ENCODE measurements at places on chromosomes 5 and 9.

GRCh38 chr5:150279330-150280020 lies 10.1 kb downstream of the CAMK2A start:
- no peak for DNase-seq

GRCh38 chr5:180353048-180353979 lies at the start of gene GFPT2:
TSS of gene GFPT2 (minus strand) at chr5:180353336. CDS start at chr5:180353217, 119 bp downstream.
- no peak for DNase-seq

- DNase-seq, result peak; percentile 70
Measured at GRCh38 chr9:121321016-121321503, 49.0 kb downstream of the STOM start.

- no peak for DNase-seq
Measured at GRCh38 chr5:12013351-12013750, 109.1 kb upstream of the CTNND2 start.

DNA sequence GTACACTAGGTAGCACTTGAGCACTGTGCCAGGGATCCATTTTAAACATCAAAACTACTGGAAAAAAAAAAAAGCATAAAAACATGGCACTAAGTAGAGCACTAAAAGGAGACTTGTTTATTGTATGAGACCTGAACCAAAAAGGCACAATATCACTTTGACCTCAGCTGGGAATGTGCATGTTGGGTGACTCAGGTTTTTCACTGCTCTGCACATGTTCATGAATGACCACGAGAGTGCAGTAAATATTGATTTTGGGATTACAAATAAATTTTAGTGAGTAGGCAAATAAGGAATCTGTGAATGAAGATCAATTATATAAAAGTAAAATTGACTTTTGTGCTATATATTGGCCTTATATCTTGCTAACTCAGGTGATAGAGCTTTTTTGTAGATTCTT lies 11.8 kb downstream of the RMI1 start:
- DNase-seq, result no peak

DNA sequence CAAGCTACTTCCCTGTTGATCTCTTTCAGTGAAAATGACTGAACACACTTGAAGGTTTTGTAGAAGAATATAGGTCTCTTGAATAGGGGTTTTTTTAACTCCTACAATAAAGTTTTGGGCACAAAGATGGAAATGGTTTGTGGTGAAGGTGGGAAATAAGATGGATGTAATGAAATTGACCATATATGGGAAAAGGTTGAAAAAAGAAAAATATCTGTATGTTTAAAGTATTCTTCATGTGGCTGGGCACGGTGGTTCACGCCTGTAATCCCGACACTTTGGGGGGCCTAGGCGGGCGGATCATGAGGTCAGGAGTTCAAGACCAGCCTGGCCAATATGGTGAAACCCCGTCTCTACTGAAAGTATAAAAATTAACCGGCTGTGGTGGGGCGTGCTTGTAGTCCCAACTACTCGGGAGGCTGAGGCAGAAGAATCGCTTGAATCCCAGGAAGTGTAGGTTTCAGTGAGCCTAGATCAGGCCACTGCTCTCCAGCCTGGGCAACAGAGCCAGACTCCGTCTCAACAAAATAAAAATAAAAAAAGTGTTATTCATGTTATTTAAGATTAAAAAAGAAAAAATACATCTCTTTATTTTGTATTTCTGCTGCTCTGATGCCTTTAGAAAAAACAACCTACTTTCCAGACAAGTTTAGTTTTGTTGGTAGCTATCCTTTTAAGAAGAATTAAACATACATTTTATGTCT lies 2.2 kb downstream of the RBM27 start:
- peak; percentile 21 for DNase-seq

DNA sequence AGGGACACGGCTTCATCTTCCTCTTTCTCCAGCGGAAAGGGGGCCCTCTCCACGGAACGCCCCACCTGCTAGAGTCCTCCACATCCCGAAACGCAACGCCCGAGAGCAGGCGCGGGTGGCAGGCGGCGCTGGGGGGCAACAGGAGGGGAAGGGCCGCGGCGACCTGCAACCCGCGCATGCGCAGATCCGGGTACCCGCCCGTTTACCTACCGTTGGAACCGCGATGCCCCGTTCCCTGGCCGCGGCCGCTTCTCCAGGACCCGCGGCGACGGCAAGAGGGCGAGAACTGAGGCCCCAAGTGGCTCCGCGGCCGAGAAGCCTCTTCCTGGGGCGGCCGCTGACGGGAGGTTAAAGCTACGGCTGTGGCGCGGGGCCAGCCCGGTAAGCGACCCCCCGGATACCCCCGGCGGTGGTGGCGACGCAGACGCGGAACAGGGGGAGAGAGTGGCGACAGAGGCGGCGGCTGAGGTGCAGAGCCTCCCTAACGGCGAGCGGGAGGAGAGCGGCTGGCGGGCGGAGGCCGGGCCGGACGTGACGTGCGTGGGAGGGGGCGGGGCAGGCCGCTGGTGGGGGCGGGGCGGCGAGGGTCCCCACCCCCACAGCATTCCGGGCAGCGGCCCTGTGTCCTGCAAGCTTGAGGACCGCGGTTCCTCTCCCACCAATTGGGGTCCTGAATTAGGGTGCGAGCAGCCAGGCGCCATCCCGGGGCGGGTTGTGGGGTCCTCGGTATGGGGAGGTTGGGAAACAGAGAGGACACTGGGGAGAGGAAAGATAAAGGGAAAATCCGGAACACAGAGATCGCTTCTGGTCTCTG lies at the start of gene FAM13B:
Gene FAM13B (minus strand): TSS at position 508 of the 814 bp plus-strand sequence. CDS start 13,968 bp downstream, outside the sequence.
- DNase-seq, result peak; percentile 86

GRCh38 chr9:124766815-124767554 lies 4.1 kb downstream of the NR6A1 start:
- peak; percentile 39 for DNase-seq

GRCh38 chr9:110538647-110539041 lies 40.9 kb downstream of the SVEP1 start:
- DNase-seq, result no peak

DNA sequence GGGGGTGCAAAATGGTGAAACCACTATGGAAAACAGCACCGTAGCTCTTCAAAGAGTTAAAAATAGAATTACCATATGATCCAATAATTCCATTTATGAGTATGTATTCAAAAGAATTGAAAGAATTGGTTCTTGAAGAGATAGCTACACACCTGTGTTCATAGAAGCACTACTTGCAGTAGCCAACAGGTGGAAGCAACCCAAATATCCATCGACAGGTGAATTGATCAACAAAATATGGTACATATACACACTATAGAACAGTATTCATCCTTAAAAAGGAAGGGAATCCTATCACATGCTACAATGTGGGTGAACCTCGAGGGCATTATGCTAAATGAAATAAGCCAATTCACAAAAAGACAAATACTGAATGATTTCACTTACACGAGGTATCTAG lies 85.7 kb upstream of the VCAN start:
- no peak for DNase-seq

GRCh38 chr5:128441165-128441564 lies 96.9 kb downstream of the FBN2 start:
- no peak for DNase-seq

GRCh38 chr9:78103971-78104433 lies 72.4 kb upstream of the GNAQ start:
- peak; percentile 92 for DNase-seq

DNA sequence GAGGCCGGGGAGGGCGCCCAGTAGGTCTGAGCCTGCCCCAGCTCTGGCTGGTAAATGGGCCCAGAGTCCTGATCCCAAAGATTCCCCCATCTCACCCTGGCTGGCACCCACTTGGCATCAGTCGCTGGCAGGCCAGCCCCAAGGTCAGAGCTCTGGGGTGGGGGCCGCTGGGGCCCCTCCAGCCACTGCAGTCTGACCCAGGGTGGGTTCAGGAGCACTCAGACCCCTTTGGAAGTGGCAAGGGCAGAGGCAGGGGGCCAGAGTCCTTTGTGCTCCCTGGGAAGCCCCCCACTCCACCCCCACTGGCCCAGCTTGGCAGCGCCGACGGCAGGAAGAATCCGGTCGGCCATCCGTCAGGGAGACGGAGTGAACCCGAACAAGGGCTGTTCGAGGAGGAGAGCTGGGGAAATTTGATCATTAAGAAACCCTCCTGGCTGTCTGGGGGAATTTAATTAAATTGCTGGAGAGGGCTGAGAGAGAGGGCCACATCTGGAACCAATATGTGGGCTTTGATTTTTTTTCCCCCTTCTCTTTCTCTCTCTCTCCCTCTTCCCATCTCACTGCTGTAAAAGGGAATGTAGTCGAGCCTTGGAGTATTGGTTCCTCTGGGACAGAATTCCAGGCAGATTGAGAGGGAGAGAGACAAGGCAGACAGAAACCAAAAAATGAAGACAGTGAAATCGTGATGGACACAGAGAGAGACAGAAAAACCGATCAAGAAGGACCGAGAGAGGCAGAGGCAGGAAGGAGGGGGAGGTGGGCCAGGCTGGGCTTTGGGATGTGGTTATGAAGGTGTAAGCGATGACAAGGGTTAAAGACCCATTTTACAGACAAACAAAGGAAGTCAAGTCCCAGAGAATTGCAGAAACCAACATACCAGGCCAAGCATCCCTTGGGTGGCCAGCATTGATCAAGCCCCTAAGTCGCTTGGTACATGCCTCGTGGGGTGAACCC lies 8.1 kb upstream of the ASB6 start:
- no peak for DNase-seq

GRCh38 chr9:68983522-68984424 lies 30.1 kb downstream of the PRKACG start:
- DNase-seq, result no peak

GRCh38 chr5:40634154-40634553 lies 45.6 kb upstream of the PTGER4 start:
- no peak for DNase-seq

DNA sequence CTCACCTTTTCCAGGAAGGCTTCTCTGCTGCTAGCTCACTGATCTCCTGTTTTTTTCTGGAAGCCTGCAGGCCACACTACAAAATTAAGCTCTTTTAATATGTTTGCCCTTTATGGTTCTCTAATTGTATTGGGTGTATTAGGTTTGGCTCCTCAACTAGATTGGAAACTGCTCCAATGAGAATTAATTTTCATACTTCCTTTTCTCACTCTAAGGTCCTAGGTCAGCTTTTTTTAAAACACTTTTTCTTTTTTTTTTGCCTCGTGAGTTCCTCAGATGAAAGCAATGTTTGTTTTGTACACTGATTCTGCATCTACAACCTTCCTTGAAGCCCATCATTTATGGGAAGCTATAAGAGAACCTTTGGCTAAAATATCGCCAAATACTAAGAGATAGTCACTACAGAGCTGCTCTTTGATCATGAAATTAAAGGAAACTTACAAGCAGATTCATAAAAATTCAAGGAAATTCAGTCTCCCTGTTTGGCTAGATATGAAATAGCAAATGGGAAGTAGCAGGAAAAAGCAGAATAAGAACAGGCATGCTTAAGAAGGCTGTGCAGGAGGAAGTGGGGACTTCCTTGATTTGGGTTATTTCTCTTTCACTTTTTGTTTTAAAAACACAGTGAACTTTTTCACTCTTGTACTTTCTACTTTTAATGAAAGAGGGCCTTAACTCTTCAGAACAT lies 55.2 kb upstream of the FYB1 start:
- DNase-seq, result peak; percentile 61

DNA sequence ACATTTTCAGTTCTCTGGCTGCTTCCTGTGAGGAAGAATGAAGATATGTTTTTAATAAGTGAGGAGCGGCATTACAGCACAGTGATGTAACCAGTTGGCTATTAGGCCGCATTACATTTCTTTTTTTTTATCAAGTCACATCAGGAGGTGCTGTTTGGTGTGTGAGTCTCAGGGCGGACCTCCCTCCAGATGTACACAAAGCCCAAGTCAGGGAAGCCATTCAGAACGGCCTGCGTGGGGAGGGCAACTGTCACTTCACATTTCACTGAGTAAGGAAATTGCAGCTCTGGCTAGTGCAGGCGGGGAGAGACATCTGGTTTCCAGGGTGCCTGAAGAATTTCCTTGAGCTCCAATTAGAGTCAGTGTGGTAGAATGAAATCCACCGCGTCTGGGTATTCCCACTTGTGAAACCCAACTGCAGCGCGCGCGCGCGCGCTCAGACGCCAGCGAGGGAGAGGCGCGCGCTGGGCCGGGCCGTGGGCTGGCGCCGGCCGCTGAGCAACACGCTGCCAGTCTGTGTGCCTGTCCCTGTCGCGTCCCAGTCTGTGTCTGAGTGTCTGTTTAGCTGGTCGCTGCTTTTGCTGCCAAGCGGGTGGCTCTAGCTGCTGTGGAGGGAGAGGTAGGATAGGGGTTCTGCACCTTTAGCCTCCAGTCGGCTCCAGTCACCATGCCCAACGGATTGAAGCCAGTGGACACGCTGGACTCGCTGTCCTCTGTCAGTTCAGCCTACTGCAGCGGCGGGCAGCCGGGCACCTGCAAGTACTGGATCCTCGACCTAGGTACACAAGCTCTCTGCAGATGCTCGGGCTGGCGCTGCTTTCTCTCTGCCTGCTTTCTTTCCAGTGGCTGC lies 140.8 kb upstream of the OTULINL start:
- DNase-seq, result no peak

DNA sequence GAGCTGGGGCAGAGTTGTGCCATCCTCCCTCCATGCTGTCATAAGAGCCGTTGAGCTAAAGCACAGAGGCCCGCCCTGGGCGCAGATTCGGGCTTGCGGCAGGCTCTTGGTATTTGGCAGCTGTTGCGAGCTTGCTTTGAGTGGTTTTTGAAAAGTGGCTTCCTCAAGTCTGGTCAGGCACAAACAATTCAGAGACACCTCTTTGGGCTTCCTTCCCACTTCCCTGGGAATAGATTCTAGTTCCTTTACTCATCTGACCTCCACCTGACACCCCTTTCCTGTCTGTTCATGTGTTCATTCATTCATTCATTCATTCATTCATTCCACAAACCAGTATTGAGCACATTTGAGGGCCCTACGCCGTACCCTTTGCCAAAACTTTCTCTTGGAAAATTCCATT lies 27.4 kb downstream of the NCS1 start:
- DNase-seq, result no peak

GRCh38 chr9:15213249-15213648 lies 93.8 kb downstream of the TTC39B start:
- no peak for DNase-seq

DNA sequence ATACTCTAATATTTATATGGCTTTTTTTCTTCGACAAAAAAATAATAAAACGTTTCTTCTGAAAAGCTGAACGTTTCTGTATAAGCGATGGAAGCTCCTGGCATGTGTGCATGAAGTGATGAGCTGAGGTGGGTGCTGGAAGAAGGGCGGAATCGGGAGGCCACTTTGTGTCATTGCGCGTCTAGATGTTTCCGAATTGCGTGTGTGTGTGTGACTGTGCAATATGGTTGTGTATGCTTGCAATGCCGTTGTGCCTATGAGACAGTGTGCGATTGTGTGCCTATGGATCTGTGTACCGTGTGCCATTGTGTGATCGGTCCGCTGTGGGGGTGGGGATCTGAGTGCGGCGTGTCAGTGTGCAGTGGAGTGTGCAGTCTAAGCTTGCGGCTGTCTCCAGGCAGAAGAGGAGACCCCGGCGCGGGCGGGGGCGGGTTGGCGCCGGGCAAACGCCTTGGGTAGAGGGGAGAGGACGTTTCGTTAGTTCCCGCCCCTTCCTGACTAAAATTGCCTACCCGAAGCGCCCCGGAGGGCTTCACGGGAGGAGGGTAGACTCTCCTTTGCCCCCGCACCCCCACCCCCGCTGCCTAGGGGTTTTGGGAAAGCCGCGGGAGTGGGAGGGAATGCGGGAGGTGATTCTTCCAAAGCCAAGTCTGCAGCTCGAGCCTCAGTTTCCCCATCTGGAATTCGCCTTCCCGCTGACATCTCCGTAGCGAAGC lies 24.2 kb downstream of the PCDHGC5 start:
- peak; percentile 16 for DNase-seq

Measured in NB4 (cell line).